NB4 (cell line): ENCODE measurements at places on chromosomes 16 and 17.

- no peak for DNase-seq
These were observed 23.6 kb downstream of the KIFC3 start for GRCh38 chr16:57778658-57779057.

- DNase-seq, result no peak
These were observed 6.9 kb upstream of the BPTF start for GRCh38 chr17:67818110-67819002.

GRCh38 chr17:2837147-2837561 lies 40.9 kb downstream of the RAP1GAP2 start:
- DNase-seq, result peak; percentile 66

DNA sequence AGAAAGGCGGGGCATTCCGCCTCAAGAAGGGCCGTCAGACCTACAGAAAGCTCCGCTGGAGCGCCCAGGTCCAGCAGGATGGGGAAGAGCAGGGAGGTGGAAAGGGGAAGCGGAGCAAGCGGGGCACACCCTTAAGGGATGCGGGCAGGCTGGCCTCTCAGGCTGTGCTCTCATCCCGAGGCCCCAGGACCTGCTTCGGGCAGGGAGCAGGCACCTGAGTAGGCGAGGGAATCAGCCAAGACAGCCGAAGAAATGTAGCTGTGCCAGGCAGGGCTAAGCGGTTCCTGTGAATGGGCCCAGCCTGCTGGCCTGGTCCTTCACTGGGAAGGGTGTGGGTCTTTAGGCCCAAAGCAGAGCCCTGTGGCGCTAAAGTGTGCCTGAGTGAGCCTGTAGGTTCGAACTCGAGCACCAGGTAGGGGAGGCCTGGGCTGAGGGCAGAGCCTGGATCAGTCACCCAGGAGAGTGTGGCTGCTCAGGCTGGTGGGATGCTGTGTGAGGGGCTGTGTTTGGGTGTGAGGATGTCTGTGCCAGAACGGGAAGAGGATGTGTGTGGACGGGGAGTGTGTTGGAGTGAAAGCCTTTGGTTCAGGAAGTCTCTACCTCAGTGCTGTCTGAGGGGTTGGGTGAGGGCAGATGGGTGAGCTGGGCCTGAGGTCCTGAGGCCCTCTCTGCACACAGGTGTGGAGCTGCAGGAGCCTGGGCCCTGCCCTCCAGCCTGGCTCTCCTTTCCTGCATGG lies 3.3 kb downstream of the TBX4 start:
- no peak for DNase-seq

GRCh38 chr17:28857905-28858800 lies 3.3 kb downstream of the ERAL1 start:
- DNase-seq, result no peak

GRCh38 chr17:40122999-40123810 lies 1.4 kb downstream of the MSL1 start:
- peak; percentile 76 for DNase-seq

GRCh38 chr16:1316033-1316405 lies 6.6 kb downstream of the UBE2I start:
- no peak for DNase-seq

DNA sequence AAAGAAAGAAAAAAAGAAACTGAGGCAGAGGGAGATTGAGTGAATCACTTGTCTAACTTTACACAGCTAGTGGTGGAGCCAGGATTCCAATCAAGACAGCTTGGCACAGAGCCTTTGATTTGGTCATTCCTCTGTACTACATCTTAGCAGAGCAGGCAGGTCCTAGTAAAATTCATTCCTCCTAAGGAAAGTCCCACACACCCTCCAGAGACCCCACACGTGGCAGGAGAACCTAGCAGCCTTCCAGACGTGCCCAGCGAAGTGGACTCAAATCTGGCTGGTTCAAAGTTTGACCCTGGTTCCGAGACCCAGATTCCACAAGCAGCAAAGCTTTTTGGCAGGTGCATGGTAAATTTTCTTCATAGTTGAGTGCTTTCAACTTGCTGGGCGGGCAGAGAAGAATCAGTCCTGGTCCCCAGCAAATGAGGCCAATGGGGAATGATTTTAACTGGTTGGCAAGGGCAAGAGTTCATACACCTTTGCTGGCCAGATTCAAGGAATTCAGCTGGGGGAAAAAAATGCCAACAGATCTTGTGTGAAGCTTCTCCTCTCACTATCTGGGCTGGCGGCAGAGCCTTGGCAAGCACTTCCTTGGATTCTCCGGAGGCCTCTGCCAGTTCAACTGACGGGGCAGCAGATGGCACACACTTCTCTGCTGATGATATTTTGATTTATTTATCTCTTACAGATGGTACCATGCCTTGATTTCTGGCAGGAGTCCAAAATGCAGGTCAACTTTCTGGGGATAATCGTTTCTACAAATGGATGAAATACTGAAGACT lies 82.4 kb downstream of the GSG1L start:
- DNase-seq, result no peak

GRCh38 chr16:88784074-88784855 lies 755 bp downstream of the PIEZO1 start:
- peak; percentile 82 for DNase-seq

DNA sequence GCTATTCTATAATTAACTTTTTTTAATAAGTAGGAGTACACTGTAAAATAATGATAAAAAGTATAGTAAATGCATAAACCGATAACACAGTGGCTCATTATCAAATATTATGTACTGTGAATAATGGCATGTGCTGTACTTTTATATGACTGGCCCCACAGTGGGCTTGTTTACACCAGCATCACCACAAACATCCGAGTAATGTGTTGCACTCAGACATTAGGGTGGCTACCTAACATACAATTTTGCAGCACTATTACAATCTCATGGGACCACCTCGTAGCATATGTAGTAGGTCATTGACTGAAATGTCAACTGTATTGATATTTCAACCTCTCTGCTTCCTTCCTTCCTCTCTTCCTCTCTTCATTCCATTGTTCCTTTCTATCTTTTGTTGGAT lies 51.7 kb downstream of the TBX4 start:
- no peak for DNase-seq

- no peak for DNase-seq
These were observed 676.3 kb upstream of the CDH8 start for GRCh38 chr16:62712566-62712965.

GRCh38 chr16:12057266-12057665 lies 80.7 kb downstream of the SNX29 start:
- no peak for DNase-seq

DNA sequence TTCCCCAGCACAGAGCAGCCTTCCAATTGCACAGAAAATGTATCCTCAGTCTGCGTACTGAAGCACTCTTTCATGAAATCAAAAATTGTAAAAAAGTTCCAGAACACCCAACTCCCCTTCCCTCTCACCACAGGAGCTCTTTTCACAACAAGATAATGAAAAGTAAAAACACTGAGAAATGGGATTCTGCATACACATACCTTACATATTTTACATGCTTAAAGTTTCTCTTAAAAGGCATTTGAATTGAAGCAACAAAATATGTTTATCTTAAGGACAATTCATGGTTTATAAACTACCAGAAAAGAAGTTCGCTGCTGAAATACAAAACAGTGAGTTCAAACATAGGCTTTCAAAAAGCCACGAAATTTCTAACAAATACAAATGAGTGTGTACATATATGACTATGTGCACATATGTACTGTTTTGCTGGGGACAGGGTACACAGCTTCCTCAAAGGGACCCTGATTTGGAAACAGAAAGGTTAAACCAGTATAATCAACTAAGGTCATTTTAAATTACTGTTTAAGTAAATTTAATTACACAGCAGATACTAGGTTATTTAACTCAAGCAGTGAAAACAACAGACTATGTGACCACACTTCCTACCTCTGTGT lies 33.8 kb downstream of the COG1 start:
- DNase-seq, result no peak

- peak; percentile 22 for DNase-seq
These were observed 158.3 kb upstream of the ZFHX3 start for GRCh38 chr16:73206151-73206707.

DNA sequence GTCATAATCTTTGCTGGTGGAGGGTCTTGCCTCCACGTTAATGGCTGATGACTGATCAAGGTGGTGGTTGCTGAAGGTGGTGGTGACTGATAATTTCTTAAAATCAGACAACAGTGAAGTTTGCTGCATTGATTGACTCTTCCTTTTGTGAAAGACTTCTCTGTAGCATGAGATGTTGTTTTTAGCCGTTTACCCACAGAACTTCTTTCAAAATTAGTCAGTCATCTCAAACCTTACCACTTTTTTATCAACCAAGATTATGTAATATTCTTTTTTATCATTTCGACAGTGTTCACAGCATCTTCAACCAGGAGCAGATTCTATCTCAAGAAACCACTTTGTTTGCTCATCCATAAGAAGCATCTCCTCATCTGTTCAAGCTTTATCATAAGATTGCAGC lies 5.9 kb downstream of the UQCRC2 start:
- DNase-seq, result no peak

DNA sequence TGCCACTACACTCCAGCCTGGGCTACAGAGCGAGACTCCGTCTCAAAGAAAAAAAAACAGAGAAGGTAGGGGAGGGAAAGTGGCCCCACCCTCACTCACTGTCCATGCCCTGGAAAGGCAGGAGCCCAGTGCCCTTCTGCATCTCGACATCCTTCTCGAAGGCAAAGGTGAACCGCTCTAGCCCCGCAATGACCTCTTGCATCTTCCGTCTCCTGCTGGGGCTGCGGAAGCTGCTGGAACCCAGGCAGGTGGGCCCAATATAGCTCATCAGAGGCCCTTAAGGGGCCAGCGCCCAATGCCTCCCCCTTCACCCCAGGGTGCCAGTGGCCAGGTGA lies at the start of gene CPSF4L:
Gene CPSF4L, minus strand, starts transcription at position 264 of the 335 bp plus-strand sequence. Its CDS starts 62 bp downstream, at position 202.
- DNase-seq, result no peak

DNA sequence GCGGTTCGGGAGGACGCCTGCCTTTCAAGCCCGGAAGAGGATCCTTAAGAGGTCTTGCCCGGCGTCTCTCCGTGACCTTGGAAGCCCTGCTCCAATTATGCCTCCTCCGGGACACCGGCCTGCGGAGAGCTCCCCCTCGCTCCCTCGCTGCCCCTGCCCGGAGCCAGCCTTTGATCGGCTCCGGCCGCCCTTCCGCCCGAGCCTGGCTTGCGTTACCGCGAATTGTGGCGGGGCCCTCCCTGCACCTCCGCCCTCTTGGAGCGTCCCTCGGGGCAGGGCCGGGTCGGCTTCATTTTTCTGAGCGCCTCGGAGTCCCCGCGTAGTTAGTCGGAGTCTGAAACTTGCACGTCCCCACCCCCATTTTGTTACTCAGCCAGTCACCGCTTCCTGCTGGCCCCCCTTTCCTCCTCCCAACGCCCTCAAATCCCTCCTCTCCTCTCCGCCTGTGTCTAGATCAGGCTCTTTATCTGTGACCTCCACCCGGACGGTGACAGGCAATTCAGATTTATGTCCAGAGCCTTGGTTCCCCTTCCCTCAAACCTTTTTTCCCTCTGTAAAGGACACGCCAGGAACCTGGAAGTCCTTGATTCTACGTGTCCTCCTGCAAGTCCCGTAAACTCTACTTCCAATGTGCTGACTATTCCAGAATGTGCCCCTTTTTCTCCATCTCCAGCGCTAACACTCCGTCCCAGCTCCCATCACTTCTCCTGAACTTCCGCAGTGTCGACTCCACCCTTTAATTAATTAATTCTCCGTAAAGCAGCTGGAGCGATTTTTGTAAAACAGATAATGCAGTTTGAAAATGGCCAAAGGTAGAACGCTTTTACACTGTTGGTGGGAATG lies 569 bp upstream of the RABEP2 start:
- peak; percentile 94 for DNase-seq

- peak; percentile 55 for DNase-seq
These were observed 11.2 kb upstream of the PLEKHG4 start for GRCh38 chr16:67268136-67268579.

DNA sequence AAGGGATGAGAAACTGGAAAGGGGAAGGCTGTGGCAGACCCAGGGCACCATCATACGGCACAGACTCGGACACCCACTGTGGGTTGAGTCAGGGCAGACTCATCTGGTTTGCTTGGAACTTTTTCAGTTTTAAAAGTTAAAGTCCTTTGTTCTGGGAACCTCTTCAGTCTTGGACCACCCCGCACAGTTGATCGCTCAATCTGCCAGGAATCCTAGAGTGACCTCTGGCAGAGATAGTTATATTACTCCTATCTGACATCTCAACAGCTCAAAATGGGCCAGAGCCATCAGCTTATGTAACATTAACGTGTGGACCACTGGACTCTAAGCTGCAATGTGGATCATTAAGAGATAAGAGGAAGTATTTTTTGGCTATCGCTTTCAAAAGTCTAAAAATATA lies 164.3 kb downstream of the ABCA8 start:
- no peak for DNase-seq

GRCh38 chr17:58086953-58087352 lies 3.7 kb downstream of the DYNLL2 start:
- no peak for DNase-seq

- DNase-seq, result no peak
These were observed 134.9 kb upstream of the CDH5 start for GRCh38 chr16:66231452-66232160.

- no peak for DNase-seq
These were observed 2.2 kb downstream of the ZNF276 start for GRCh38 chr16:89723279-89724250.

DNA sequence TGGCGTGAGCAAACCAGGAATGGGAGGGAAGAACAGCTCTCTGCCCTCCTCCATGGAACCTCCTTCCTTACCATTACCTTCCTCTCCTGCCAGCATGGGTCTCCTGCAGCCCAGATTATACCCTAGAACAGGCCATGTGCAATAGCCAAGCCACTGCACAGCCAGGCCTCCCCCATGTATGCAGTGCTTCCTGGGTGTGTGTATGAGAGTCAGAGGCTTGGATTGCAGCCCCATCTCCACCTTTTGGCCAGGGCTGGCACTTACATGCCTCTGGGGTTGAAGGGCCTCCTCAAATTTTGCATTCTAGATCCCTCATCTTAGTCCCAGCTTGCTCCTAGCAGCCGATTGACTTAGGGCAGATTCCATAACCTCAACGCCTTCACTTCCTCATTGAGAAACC lies 133.7 kb downstream of the GSG1L start:
- no peak for DNase-seq

GRCh38 chr16:78693496-78693895 lies 594.0 kb downstream of the WWOX start:
- DNase-seq, result no peak

DNA sequence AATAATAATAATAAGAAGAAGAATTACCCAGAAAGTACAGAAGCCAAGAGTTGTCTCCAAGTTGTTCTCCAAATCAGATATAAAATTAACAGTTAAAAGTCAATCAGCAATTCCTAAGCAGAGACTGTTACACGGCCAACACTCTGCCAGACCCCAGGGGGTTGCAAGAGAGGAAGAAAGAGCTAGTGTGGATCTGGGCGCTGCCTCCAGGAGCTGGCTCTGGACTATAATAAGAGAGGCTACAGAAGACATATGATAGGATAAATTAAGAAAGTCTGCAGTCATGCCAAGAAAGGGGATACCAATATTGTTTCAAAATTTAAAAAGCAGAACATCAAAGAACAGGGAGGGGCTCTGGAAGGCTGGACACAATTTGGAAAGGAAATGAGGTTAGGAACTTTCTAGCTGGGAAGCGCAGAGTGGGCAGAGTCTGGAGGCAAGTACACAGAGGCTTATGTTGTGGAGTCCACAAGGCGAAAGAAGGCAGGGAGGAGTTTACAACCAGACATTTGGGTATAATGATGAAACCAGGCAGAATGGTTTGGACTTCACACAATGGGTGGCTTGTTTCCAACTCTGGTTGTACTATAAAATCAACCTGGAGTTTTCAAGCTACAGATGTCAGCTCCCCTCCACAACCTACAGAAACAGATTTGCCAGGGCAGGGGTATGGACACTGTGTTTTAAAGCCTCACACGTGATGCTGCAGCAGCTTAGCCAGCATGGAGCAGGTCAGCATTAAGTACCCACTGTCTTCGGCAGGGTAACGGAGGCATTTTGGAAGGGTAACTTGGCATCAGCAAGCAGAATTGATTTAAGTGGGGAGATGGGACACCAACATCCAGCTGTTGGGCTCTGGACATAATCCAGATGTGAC lies 49.4 kb downstream of the SLC39A11 start:
- no peak for DNase-seq

GRCh38 chr17:1197781-1198490 lies 18.2 kb upstream of the ABR start:
- DNase-seq, result peak; percentile 98
